EL (cell line): ENCODE measurements at places on chromosomes 7 and 10.

DNA sequence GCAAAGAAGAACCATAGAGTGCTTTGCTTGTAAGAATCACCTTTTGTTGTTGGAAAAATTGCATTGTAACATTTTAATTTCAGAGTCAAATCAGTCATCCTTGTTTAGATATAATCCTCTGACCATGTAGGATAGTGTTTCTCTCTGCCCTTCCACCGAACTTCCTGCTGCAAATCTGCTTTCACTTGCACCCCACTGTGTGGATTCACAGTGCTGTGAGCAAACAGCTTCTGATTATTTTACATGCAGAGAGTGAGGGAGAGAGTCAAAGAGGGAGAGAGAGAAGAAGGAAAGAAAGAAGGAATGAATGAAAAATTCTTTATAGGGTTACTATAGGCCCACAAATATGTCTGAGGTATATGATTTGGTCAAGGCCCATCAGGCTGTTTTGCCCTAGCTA lies 30.0 kb upstream of the SEM1 start:
- no peak for DNase-seq

- no peak for DNase-seq
These were observed 37.7 kb upstream of the LRGUK start for GRCh38 chr7:134089446-134089845.

DNA sequence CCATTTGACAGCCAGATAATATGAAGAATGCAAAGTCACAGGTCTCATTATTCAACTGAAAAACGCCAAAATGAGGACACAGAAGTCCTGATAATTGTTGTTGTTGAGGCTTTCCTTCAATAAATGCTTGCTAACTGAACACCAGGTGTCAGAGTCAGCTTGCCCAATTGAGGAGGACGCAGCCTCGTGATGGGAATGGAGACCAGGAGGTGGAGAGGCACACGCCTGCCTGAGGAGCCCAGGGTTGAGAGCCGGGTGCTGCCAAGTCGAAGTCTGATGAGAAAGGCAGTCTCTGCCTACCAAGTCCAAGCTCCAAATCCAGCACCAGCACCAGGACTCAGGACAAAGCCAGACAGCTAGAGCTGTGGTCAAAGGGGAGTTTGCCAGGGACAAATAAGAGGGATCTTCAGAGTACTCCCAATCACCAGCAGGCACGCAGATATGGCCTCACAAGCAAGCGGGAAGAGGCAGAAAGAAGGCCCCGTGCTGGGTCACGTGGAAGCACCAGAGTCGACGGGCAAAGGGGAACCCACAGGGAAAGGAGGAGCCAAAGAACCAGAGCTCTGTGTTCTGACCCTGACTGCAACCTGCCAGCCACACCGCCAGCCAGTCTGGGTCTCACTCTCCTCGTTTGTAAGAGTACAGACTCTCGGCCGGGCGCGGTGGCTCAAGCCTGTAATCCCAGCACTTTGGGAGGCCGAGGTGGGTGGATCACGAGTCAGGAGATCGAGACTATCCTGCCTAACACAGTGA lies 47.6 kb downstream of the VOPP1 start:
- DNase-seq = no peak

DNA sequence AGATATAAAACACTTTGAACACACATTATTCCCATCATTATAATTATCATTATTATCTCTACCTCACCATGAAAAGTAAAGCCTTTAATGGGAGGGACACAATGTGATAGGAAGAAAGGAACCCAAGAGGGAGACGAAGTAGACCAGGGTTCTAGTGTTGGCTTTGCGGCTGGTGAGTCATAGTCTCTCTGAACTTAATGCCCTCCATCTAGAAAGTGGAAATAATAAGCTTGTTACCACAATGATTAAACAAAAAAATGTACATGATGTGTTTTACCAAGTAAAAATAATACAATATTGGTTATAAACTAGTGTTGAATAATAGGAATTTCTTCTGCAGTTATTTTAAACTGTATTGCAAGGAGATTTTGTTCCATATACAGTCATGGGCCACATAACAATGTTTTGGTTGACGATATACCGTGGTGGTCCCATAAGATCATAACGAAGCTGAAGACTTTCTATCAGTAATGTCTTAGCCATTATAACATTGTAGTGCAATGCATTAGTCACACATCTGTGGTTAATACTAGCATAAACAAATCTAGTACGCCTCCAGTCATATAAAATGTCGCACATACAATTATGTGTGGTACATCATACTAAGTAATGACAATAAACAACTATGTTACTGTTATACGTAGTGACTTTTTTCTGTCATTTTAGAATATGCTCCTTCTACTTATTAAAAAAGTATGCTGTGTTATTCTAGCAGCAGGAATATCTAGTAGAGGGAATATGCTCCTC lies 450.6 kb upstream of the SORCS1 start:
- DNase-seq = peak; percentile 60

- DNase-seq = peak; percentile 79
These were observed 472.0 kb downstream of the KCNMA1 start for GRCh38 chr10:77165445-77166208.

DNA sequence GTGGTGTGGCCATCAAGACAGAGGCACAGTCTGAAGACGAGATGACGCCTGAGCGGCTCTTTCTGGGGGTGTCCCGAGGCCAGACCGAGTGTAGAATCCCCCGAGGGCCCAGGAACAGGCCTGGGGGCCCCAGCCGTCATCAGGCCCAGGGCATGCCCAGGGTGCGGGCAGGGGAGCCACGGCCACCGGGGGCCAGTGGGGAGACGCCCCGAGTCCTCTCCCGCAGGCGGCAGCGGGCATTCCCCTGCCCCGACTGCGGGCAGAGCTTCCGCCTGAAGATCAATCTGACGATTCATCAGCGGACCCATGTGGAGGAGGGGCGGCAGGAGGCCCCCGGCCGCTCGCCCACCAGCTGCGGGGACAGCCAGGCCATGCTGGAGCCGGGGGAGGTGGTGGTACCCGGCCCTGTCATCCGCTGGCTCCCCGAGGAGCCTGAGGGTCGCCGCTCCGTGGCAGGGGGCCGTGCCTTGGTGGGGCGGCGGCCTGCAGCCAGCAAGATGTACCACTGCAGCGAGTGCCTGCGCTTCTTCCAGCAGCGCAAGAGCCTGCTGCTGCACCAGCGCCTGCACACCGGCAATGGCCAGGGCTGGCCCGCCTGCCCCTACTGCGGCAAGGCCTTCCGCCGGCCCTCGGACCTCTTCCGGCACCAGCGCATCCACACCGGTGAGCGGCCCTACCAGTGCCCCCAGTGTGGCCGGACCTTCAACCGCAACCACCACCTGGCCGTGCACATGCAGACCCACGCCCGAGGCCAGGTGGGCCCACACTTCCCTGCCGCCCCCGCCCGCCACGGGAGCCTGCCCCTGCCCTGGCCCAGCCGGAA lies 19.7 kb downstream of the ZNF783 start:
- no peak for DNase-seq

DNA sequence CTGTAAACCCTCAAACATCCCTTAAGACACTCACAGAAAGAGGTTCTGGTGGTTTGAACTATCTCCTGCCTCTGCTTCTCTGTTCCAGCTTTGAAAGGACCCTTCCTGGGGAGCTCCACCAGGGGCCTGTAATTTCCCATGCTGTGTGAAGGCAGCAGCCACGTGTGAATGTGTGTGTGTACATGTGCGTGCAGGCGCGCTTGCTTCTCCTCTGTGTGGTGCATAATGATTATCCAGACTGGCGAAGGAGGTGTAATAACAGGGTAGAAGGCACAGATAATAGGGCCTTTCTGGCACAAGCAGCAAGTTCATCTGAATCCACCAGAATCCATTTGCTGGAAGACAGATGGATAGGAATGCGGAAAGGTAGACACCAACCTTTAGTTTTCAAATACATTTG lies 466.5 kb downstream of the GRID1 start:
- no peak for DNase-seq

GRCh38 chr10:113945075-113945686 lies 90.7 kb downstream of the NHLRC2 start:
- DNase-seq = peak; percentile 85

DNA sequence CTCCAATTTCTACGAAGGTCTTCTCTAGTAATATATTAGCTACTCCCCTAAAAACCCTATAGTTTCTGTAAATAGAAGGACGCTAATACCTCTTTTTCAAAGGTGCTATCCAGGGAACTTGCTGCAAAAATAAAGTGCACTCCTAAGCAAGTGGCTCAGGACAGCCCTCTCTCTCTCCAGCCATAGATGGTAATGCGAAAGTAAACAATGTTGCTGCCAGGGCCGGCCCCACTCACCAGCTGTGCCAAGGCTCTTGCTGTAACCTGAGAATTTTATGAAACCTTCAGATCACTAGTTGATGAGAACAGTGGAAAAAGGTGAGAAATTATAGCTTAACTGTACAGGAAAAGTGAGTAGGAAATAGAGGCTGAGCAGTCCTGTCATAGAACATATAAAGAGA lies 10.9 kb upstream of the TAS2R39 start:
- DNase-seq = no peak

DNA sequence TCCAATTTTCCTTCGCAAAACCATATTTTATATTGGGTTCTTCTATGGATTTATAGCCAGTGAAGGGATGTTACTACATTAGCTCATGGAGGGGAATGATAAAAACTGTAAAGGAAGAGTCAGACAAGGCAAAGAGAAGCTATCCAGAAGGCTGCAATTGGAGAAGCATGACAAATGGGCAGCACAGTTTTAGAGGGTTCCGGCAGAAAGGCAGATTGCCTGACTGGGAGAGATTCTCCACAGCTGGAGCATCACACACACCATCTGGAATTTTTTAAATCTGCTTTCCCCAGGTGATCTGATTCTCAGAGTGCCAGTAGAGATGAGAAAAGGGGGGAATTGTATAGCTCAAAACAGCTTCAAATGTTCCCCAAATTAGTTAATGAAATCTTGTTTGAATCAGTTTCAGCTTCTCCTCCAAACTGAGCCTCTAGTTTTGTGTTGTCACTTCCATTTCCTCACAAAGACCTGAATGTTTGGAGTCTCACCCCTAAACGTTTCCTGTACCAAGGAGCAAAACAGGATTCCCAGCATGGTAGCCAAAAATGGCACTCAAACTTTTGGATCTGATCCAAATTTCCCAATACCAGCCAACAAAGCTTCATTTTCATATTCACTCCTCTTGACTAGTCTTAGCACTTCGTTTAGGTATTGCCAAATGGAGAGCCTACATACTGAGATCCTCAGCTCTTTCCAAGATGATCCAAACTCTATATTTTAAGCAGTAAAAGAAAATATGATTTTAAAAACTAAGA lies 177.5 kb downstream of the HPSE2 start:
- no peak for DNase-seq

DNA sequence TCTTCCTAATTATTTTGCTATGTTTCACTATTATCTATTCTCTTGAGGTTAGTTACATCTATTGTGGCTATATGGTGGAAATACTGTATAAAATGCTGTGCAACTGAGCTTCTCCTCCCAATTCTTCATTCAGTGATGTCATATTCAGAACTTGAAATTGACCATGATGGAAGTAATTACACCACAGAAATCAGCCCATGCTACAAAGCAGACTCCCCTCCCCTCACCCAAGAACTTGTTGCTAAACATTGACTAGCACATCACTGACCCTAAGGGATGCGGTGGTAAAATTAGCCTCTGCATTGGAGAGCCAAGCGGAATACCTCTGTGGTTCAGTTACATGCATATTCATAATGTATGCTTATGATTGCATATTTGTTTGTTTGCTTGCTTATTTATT lies 8.8 kb downstream of the CALD1 start:
- no peak for DNase-seq

DNA sequence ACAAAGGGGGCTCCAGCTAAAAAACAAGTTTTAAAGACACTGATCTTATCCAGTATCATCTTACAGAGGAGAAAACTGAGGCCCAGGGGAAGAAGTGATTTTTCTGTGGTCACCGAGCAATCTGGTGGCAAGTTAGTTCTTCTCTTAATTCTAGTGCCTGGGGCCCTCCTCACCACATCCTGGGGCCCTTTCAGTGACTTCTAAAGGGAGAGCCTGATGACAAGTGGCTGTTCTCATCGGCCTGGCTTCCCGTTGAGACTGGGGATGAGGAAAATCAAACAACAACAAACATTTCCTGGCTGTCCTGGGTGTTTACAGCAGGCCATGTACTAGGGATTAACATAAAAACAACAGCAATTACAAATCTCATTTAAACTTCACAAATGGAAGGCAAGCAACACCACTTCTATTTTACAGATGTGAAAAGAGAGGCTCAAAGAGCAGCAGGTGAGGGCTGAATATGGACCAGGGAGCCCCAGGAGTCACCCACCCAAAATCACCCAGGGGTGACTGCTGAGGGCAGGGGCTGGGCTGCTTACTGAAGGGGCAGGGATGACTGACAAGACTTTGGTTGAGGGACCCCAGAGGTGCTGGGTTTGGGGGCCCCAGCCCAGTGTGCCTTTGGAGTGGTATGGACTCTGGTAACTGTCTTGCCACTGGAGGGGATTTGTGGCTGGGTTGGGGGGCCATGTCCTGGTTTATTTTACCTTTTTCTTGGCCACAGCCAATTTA lies 24.7 kb upstream of the MTPAP start:
- no peak for DNase-seq

- DNase-seq = peak; percentile 57
These were observed 1.7 kb upstream of the TRIP6 start for GRCh38 chr7:100865372-100865911.

- no peak for DNase-seq
These were observed 665.1 kb upstream of the GALNT17 start for GRCh38 chr7:70466725-70467364.

GRCh38 chr7:38222481-38223096 lies 44.5 kb downstream of the STARD3NL start:
- DNase-seq = peak; percentile 49

- DNase-seq = no peak
These were observed 6.8 kb downstream of the LMBR1 start for GRCh38 chr7:156886020-156886795.

GRCh38 chr10:74827045-74827441 lies 643 bp downstream of the KAT6B start:
- DNase-seq = no peak

DNA sequence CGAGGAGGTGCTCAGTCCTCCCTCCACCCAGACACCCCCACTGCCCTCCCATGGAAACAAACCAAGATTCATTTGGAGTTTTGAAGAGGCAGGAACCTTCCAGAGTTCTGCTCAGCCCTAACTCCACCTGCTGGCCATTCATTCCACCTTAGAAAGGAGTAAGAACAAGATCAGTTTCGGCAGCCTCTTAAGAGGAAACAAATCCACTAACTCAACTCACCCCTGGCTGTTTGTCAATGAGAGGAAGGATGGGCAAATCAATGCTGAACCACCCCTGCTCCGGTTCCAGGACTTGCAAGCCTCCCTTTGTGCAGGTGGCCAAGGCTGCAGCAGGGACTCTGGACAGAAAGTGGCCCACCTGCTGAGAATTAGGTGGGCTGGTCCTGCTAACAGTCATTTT lies 26.2 kb downstream of the CCDC3 start:
- no peak for DNase-seq

DNA sequence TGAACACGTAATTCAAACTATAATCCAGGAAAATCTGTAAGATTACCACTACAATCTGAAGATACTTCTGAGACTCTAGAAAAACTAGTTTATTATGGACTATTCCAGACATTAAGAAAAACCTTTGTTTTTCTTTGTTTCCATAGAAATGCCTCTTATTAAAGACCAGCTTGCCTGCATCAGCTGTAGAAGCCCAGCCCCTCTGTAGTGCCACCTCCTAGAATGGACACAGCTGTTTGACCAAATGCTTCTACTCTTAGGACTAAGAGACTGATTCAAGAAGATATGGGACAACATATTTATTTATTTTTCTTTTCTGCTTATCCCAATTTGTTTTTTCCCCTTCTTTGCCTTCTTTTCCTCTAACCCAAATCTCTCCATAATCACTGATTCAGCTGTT lies 93.8 kb downstream of the CXCL12 start:
- DNase-seq = no peak

- no peak for DNase-seq
These were observed 453 bp downstream of the SFMBT2 start for GRCh38 chr10:7410301-7410861.
